ENCODE measurements at places on chromosomes 16 and 17. TPM values are rescaled to one million over a fixed set of nuclear protein-coding genes. Genes with fewer than 3 reads are reported as not detected.

- no peak for DNase-seq
Observed at GRCh38 chr17:807523-808294, 25.6 kb downstream of the MRM3 start.

BRIP1 gene
- polyA plus RNA-seq = 12.8 TPM

HYDIN gene
- 14.6 TPM for polyA plus RNA-seq

- DNase-seq = no peak
Observed at GRCh38 chr17:20189302-20189701, 180.1 kb downstream of the SPECC1 start.

DNA sequence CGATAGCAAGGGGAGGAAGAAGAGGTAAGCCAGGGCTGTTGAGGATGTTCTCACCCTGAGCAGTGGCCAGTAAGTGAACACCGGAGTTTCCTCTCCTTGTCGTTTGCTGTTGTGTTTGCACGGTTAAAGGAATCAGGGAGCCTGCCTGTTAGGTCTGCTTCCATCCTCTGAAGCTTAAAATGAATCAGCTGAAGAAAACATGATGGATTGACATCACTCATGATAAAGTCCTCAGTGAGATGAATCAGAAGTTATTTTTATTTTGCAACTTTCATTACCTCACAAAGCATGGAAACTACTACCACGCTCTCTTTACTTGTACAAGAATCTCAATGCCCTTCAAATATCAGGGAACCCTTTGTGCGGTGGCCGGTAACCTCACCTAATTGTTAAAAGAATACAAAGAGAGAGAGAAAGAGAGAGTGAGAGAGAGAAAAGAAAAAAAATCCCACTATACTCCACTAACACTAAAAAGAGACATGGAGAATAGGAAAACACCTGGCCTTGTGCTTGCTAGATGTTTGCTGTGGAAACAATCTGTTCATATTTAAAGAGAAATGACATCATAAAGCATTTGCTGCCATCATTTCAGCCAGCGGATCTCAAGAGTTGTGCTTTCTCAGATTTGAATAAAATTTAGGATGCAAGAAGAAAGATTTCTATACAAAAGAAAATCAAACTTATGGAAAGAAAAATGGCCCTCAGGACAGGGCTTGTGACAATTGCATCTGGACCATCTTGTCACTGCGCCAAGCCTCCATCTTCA lies 441.6 kb upstream of the SALL1 start:
- DNase-seq = no peak

DNA sequence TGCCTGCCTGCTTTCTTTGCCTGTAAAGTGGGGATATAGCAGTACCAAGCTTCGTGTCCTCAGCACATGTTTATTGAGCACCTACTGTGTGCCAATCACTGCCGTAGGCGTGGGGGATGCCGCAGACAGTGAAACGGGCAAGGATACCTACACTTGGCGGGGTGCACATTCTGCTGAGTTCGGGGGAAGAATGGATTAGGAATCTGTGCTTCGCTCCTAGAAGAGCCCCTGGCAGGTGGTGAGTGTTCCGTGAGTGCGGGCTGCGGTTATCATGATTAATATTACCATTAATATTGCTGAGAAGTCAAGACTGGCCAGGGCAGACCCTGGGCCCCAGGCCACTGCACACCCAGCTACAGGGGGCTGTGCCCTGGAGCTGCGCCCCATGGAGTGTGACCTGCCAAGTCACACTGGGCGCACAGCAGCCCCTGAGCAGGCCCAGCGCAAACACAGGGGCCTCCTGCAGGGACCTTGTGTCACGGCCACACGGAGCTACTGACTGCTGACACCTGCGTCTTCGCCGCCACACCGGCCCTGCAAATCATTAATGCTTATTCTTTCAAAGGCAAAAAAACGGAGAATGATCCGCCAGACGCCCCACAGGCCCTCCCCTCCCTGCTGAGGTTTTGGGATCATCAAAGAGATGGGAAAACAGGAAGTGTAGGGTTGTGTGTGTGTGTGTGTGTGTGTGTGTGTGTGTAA lies 213.4 kb upstream of the GSE1 start:
- DNase-seq = no peak

DNA sequence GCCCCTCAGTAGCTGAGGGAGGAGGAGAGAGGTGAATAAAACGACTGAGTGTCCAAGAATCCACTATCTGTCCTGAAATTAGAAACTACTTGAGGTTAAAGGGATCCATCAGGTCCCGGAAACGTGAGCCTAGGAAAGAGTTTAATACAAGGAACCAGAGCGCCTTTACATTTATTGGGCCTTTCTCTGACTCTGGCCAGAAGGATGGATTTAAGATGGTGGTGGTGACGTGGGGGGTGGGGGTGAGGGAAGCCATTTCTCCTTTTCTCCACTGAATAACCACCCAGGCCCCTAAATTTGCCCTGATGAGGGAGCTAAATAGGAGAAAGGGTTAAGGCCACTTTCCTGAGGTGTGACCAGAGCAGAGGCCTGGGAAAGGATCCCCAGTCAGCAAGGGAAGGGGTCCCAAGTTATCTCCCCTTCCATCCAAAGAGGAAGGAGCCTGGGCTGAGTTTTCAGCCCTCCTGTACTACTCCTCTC lies 1.0 kb upstream of the HOXB9 start:
- no peak for DNase-seq

- DNase-seq = no peak
Observed at GRCh38 chr17:10739386-10739785, 9.6 kb upstream of the TMEM220 start.

DNA sequence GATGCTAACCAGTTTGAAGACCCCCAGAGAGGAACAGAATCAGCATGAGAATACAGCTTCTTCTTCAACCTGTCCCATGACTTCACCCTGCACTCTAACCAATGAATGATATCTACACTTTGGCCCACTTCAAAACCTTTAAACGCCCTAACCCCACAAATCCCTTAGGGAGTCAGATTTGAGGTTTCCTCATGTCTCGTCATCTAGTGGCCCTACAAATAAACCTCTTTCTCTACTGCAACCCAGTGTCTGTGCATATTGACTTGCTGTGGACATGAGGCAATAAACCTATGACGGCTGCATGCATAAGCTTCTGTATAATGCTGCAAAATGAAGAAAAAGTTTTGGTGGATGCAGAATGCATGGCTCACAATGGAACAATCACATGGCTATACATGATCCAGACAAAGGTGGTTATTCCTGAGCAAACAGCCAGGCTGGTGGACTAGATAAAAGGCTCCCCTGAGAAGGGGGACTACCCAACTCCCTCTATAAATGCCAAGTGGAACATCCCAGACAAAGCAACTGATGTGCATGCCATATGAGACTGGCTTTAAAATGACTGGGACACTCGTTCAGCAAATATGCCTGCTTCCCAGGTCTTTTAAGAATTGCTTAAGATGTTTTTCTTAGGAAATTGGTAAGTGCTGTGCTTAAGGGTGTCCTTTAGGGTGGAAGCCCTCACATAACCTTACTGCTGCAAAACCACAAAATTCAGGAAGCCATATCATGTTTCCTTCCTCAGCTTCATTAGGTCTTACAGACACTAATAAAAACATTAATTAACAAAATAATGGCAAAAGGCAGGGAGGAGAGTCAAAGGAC lies 12.2 kb downstream of the N4BP1 start:
- no peak for DNase-seq

GRCh38 chr16:51763072-51763661 lies 612.1 kb upstream of the SALL1 start:
- DNase-seq = no peak

GRCh38 chr16:18983565-18984434 lies at the start of gene TMC7:
Gene TMC7 (plus strand): TSS chr16:18983934. CDS start chr16:18984064, 130 bp downstream.
- peak; percentile 74 for DNase-seq

- no peak for DNase-seq
Observed at GRCh38 chr17:10072556-10073425, 125.6 kb downstream of the GAS7 start.

SHPK gene
- polyA plus RNA-seq = 11.6 TPM

KRTAP4-3 gene
- polyA plus RNA-seq = not detected

GRCh38 chr17:59521465-59522126 lies 43.8 kb upstream of the DHX40 start:
- DNase-seq = peak; percentile 84

DNA sequence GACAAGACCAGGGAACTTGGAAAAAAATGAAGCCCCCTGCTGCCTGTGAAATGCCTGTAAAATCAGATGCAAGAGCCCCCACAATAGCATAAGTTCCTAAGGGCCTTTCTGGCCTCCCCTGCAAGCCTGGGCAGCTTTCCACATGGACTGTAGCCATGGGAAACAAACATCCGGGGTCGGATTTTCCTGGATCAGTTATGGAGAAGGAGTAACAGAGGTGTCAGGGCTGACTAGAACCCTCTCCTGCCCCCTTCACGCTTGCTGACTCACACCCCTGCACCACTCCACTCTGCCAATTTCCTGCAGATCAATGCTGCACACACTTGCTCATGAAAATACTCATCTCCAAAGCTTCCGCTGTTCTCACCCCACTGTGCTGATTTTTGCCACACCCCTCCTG lies 258.6 kb downstream of the CBLN1 start:
- no peak for DNase-seq

DNA sequence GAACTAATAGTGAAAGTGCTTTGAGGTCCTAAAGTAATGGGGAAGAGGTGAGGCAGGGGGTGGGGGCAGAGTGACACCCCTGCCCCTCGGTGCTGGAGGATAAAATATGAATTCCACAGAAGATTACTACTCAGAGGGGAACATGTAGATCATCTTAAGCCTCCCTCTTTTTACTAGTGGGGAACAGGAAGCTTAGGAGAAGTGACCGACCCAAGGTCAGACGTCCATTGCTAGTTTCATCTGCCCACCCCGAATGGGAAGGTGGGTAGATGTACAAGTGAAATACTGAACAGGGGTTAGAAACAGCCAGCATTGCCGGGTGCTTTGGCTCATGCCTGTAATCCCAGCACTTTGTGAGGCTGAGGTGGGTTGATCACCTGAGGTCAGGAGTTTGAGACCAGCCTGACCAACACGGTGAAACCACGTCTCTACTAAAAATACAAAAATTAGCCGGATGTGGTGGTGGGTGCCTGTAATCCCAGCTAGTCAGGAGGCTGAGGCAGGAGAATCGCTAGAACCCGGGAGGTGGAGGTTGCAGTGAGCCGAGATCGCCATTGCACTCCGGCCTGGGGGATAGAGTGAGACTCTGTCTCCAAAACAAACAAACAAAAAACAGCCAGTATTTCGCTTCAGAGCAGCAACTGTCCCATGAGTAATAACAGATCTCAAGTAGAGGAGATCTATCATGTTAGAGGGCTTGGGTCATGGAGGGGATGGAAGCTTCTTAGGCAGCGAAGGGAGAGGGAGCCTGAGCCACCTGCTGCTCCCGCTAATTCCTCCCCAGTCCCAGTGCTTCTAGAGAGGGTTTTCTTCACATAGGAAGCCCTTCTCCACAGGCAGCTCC lies 1.2 kb upstream of the NR1D1 start:
- no peak for DNase-seq

DNA sequence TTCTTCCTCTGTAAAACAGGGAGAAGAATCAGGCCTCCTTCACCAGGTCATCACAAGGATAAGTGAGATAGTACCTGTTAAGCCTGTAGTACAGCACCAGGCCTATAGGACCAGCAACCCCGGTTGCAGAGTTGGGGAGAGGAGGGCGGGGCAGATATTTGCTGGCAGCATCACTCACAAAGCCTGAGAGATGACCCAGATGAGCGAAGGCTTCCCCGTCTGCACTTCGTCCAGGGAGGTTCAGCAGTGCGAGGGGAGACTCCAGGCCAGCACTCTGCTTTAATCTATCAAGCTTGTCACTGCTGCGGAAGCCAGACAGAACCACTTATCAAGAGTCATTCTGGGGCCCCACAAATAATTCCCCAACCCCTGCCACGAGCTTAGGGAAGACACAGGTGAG lies 15.8 kb upstream of the RBBP6 start:
- no peak for DNase-seq

DNA sequence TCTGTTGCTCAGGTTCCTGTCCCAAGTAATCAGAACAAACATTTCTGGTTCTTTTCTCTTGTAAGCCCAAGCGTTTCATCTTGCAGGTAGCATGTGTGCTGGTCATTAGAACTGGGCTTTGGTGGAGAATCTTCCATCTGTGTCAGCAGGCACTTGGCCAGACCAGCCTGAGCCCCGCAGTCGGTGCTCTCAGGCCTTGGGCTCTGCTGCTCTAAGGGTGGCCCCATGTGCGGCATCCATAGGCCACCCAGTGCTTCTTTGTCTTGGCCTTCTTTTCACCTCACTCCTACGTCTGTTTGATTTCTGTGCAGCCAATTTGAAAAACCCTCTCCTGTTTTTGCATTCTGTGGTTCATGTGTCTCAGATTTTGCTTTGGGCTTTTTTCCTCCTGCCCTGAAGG lies 51.6 kb downstream of the PLD6 start:
- DNase-seq = no peak

- no peak for DNase-seq
Observed at GRCh38 chr17:79729761-79730160, 982 bp upstream of the ENPP7 start.

NSRP1 gene
- 33.4 TPM for polyA plus RNA-seq

DNA sequence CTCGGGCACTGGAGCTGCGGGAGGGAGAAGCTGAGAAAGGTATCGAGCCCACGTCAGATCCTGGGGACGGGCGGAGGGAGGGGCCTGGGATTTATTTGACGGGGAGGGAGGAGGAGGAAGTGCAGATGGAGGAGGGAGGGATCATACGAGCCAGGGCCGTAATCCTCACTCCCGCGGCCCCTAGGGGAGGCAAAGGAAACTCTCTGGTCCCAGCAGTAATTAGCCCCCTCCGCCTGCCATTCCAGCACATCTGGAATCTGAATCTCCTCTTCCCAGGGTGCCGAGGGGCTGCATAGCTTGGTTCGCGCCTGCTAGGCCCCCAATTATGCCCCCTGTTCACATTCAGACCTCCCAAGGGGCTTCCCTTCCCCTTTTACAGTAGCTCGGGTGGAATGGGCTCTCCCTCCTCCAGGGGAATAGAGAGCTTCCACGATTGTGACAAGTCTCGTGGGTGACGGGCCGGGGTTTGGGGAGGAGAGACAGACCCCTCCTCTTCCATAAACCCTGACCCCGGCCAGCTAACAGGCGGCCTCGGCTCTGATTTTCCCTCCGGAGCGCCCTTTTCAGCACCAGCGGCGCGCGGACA lies at the start of gene SEZ6L2:
Gene SEZ6L2, minus strand, starts transcription at position 35 of the 586 bp plus-strand sequence. CDS start 531 bp downstream, outside the sequence.
- DNase-seq = peak; percentile 70

DNA sequence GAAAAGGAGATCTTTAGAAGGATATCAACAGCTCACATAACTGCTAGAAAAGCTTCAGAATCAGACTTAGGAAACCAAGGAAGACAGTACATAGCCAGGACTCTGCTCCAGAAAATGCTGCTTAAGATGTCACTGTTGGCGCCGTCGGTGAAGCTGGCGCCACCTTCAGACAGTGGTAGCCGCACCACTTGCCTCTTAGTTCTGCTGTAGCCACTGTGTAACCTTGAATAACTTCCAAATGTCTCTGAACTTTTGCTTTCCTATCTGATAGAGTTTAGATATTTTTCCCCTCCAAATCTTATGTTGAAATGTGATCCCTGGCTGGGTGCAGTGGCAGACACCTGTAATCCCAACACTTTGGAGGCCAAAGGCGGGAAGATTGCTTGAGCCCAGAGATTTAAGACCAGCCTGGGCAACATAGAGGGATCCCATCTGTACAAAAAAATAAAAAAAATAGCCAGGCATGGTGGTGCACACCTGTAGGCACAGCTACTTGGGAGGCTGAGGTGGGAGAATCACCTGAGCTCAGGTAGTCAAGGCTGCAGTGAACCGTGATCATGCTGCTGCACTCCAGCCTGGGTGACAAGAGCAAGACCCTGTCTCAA lies 6.3 kb upstream of the USP31 start:
- DNase-seq = no peak

ZSCAN10 gene
- 0.09 TPM for polyA plus RNA-seq

MYH3 gene
- 8.9 TPM for polyA plus RNA-seq

- DNase-seq = no peak
Observed at GRCh38 chr17:68695659-68696058, 94.5 kb upstream of the FAM20A start.

- no peak for DNase-seq
Observed at GRCh38 chr17:64051153-64051552, 30.7 kb upstream of the ICAM2 start.

KCNJ18 gene
- not detected for polyA plus RNA-seq
